Neural crest cell (in vitro differentiated cells): ENCODE measurements at places on chromosomes 5 and 9.

DNA sequence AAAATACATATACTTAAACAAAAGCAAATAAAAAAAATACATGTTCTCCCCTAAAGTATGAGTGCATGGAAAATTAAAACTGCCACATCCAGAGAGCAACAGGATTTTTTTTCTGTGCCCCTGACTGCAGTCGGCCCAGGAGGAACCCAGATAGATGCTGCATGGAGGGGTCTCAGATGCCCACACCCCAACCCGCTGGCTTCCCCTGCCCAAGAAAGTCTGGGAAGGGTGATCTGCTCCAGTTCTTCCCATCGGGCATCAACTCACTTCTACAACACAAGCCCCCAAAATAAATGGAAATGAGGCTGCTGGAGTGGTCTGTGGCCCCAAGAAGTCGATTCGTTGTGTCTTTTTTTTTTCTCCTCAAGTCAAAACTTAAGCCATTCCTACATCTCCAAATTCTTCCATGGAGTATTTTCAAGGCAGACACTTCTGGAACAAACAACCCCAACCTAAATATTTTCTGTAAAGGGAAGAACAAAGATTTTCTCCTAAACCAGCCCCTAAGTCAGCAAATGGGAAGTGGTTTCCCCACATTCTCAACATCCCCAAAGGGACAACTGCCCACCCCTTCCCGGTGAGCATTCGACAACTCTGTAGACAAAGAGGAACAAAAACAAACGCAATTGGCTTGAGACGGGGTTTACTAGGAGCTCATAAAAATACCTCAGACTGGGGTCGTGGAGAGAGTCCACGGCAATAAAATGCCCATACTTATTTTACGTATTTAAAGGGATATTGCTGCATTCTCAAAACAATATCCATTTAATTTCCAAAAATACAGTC is 46.7 kb downstream of the ROR2 start:
- peak overlapping the region; percentile 92 for H3K27ac ChIP-seq
- DNase-seq, result no peak
- no peaks in the 10 kb centered on the region for H3K27me3 ChIP-seq
- no peak overlapping the region for H3K4me3 ChIP-seq
- peaks cover 66% of the 10 kb centered on the region for H3K4me1 ChIP-seq
- no peaks in the 10 kb centered on the region for H3K36me3 ChIP-seq

DNA sequence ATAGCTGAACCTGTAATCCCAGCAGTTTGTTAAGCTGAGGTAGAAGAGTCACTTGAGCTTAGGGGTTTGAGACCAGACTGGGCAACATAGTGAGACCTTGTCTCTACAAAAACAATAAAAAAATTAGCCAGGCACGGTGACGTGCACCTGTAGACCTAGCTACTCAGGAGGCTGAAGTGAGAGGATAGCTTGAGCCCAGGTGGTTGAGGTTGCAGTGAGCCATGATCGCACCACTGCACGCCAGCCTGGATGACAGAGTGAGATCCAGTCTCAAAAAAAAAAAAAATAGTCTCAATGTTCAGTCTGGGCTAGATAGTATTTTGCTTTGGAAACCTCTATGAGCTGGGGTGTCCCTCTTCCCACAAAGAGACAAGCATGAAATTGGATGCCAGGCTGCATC is 51.9 kb upstream of the IQGAP2 start:
- H3K27ac ChIP-seq, result no peak overlapping the region
- no peak for DNase-seq
- H3K27me3 ChIP-seq, result no peaks in the 10 kb centered on the region
- H3K4me1 ChIP-seq, result no peaks in the 10 kb centered on the region
- no peaks in the 10 kb centered on the region for H3K36me3 ChIP-seq

GRCh38 chr9:99011161-99011709 is 67.5 kb downstream of the COL15A1 start:
- no peak overlapping the region for H3K4me3 ChIP-seq
- H3K4me1 ChIP-seq, result no peaks in the 10 kb centered on the region
- no peaks in the 10 kb centered on the region for H3K27me3 ChIP-seq
- peaks cover 2% of the 10 kb centered on the region for H3K36me3 ChIP-seq
- no peak overlapping the region for H3K27ac ChIP-seq

DNA sequence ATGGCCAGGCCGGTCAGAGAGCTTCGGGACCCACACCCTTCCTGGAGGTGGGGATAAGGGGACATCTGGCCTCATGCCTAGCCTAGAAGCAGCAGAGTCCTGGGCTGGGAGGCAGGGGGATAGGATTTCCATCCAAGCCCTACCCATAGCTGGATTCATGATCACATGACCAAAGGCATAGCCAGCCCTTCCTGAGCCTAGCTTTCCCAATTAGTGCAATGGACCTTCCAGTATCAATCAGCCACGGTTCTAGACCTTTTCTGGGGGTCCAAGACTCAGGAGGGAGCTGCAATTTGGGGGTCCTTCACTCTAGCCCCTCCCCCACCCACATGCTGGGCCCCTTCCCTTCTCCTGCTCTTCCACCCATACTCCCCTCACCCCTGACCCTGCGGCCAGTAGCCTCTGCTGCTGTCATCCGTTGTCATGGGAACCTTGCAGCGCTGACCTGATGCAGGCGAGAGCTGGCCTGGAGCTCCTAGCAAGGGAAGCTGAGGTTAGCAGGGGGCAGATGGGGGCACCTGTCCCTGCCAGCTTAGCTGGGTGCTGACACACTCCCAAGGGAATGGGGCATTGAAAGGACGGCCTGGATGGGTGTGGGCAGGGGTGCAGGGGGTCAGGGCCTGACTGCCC is 44.6 kb downstream of the CXXC5 start:
- DNase-seq, result peak; percentile 61
- no peaks in the 10 kb centered on the region for H3K36me3 ChIP-seq
- H3K27ac ChIP-seq, result no peak overlapping the region
- H3K4me1 ChIP-seq, result peaks cover 65% of the 10 kb centered on the region
- H3K4me3 ChIP-seq, result peak overlapping the region; percentile 62

- peaks cover 35% of the 10 kb centered on the region for H3K4me1 ChIP-seq
- H3K36me3 ChIP-seq, result no peaks in the 10 kb centered on the region
- H3K27me3 ChIP-seq, result peaks cover 10% of the 10 kb centered on the region
- peak; percentile 30 for DNase-seq
- peak overlapping the region; percentile 25 for H3K4me3 ChIP-seq
- H3K27ac ChIP-seq, result peak overlapping the region; percentile 25
Measured at GRCh38 chr9:86287013-86287412, 4.7 kb upstream of the ISCA1 start.

- peaks cover 5% of the 10 kb centered on the region for H3K4me1 ChIP-seq
- no peak overlapping the region for H3K4me3 ChIP-seq
- no peaks in the 10 kb centered on the region for H3K27me3 ChIP-seq
- no peaks in the 10 kb centered on the region for H3K36me3 ChIP-seq
- no peak overlapping the region for H3K27ac ChIP-seq
Measured at GRCh38 chr9:107546859-107547258, 57.3 kb upstream of the KLF4 start.

DNA sequence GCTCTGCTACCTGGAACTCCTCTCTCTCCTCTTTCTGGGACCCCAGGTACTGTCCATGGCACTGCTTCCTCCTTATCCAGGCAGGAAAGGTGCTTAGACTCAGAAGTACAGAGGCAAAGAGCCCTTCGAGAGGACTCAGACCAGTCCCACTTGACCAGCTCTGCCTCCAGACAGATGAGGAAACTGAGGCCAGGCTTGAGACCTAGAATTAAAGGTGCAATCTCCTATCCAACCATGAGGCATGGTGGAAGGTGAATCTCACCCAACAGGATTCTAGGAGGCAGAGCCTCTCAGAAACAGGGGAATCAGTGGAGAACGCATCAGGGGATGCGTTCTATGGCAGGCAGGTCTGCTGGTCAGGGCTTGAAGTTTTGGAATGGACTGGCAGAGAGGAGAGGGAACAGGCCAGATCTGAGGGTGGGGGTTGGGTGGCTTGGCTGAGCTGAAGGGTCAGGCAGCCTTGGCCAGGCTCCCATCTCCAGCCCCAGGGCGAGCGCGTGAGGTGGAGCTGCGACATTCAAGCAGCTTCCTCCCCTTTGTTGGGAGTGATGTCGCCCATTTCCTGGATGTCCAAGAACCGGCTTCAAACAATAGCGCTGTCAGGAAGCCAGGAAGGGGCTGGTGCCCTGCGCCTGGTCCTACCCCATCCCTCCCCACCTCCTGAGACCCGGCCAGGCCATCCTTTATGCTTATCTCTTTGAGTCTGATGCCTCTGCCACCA is 26.2 kb downstream of the NDUFA8 start:
- no peak overlapping the region for H3K4me3 ChIP-seq
- no peaks in the 10 kb centered on the region for H3K36me3 ChIP-seq
- DNase-seq, result no peak

DNA sequence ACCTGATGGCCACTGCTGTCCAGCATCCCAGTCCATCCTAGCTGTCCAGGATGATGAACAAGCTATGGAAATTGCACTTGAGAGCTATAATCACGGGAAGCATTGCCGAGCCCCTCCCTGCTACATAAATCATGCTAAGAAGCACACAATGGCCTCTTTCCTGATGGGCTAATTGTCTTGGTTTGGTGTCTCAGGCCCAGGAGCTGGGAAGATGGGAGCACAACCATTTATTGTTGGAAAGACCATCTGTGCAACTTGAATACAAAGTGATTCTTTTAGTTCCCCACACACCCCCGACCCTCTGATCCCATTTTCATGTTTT is 80.4 kb downstream of the RGS3 start:
- H3K27me3 ChIP-seq, result no peaks in the 10 kb centered on the region
- H3K4me1 ChIP-seq, result peaks cover 82% of the 10 kb centered on the region
- peaks cover 6% of the 10 kb centered on the region for H3K36me3 ChIP-seq
- peak overlapping the region; percentile 79 for H3K4me3 ChIP-seq

GRCh38 chr5:1003296-1003937 is 5.2 kb upstream of the NKD2 start:
- no peak for DNase-seq
- peaks cover 23% of the 10 kb centered on the region for H3K27me3 ChIP-seq
- no peak overlapping the region for H3K27ac ChIP-seq
- no peaks in the 10 kb centered on the region for H3K36me3 ChIP-seq

GRCh38 chr5:167478188-167478587 is 813.3 kb upstream of the WWC1 start:
- DNase-seq, result no peak
- H3K27me3 ChIP-seq, result no peaks in the 10 kb centered on the region
- peak overlapping the region; percentile 43 for H3K27ac ChIP-seq
- no peaks in the 10 kb centered on the region for H3K36me3 ChIP-seq
- H3K4me3 ChIP-seq, result no peak overlapping the region

GRCh38 chr9:90802386-90802985 is 867 bp downstream of the SYK start:
- DNase-seq, result no peak
- H3K4me1 ChIP-seq, result peaks cover 4% of the 10 kb centered on the region
- H3K27ac ChIP-seq, result no peak overlapping the region
- peak overlapping the region; percentile 70 for H3K4me3 ChIP-seq

GRCh38 chr5:16921211-16921610 is 14.9 kb downstream of the MYO10 start:
- H3K27me3 ChIP-seq, result no peaks in the 10 kb centered on the region
- H3K4me3 ChIP-seq, result no peak overlapping the region
- H3K27ac ChIP-seq, result no peak overlapping the region
- H3K36me3 ChIP-seq, result peaks cover 3% of the 10 kb centered on the region
- H3K4me1 ChIP-seq, result peaks cover 36% of the 10 kb centered on the region

- H3K4me1 ChIP-seq, result no peaks in the 10 kb centered on the region
- peaks cover 14% of the 10 kb centered on the region for H3K36me3 ChIP-seq
- no peak for DNase-seq
- H3K4me3 ChIP-seq, result no peak overlapping the region
- no peaks in the 10 kb centered on the region for H3K27me3 ChIP-seq
- no peak overlapping the region for H3K27ac ChIP-seq
Measured at GRCh38 chr5:126081209-126081608, 342.0 kb upstream of the GRAMD2B start.

DNA sequence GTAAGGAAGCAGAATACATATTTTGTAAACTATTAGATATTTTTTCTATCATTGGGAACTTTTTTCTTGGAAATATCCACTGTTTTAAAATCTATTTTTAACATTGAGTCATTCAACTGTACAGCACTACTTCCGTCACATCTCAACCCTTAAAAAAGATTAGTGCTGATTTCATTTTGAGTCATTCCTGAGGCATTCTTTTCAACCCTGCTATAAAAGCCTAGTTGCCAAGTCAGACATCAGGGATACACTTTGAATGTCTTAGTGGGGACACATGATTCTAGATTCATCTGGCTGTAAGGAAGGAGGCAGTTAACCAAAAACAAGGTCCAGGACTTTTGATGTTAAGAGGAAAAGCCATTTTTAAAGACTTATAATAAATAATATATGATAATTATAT is 160.9 kb downstream of the GIN1 start:
- no peak overlapping the region for H3K4me3 ChIP-seq
- H3K36me3 ChIP-seq, result peaks cover 3% of the 10 kb centered on the region
- H3K27ac ChIP-seq, result no peak overlapping the region
- DNase-seq, result no peak
- H3K4me1 ChIP-seq, result peaks cover 5% of the 10 kb centered on the region

GRCh38 chr5:89380635-89381034 is 497.7 kb upstream of the MEF2C start:
- no peak overlapping the region for H3K27ac ChIP-seq
- H3K36me3 ChIP-seq, result no peaks in the 10 kb centered on the region
- H3K4me3 ChIP-seq, result no peak overlapping the region
- no peak for DNase-seq
- H3K4me1 ChIP-seq, result no peaks in the 10 kb centered on the region

DNA sequence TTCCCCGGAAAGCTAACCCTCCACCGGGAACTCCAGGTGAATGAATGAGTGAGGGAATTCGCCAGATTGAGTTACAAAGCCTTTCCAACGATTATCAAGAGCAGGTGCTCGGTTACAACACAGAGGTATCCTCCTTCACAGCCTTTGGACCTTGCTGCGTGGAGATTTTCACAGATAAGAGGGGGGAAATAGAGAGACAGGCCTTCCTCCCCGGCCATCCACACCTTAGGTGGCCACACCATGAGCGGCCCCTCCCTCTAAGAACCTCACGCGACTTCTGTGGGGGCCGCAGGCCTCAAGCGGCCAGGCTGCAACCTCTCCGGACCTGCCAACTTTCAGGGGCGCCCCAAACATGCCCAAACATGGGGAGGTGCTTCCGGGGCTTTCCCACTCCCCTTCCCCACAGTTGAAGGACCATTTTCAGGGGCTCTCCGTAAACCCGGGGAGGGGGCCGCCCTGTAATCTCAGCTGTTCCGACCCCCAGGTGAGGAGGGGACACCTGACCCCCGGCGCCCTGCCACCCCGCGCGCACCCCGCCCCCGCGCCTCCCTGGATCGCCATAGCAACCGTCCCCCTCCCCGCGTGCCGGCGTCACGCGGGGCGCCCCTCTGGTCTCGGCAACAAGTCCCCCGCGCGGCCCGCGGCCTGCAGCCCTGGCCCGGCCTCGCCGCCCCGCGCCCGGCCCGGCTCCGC is 603 bp downstream of the DENND1A start:
- peak overlapping the region; percentile 0 for H3K27ac ChIP-seq
- H3K27me3 ChIP-seq, result peaks cover 45% of the 10 kb centered on the region
- DNase-seq, result no peak
- H3K36me3 ChIP-seq, result peaks cover 4% of the 10 kb centered on the region
- peaks cover 25% of the 10 kb centered on the region for H3K4me1 ChIP-seq

DNA sequence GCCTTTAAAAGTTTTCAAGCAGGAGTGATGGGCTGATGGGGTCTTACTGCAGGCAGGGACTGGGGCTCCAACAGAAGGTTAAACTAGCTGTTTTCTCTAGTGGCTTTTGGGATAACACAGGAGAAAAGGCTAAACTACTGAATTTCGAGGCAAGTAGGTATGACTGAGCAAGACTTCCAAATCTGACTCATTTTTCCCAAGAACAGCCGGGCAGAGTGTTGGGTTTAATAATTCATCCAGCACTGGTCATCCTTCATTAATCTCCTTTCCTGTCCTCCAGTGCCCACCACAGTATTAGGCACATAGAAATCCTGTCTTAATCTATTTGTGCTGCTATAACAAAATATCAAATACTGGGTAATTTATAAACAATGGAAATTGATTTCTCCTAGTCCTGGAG is 20.5 kb downstream of the MSX2 start:
- no peak overlapping the region for H3K4me3 ChIP-seq
- peaks cover 13% of the 10 kb centered on the region for H3K4me1 ChIP-seq

GRCh38 chr5:129271308-129271707 is 176.8 kb downstream of the ISOC1 start:
- no peaks in the 10 kb centered on the region for H3K27me3 ChIP-seq
- no peak overlapping the region for H3K4me3 ChIP-seq
- no peaks in the 10 kb centered on the region for H3K4me1 ChIP-seq
